NCI-H774 (cell line): ENCODE measurements at places on chromosomes 5 and 9.
A peak's percentile ranks its signal among the peaks of the same experiment; 100 is the strongest.

DNA sequence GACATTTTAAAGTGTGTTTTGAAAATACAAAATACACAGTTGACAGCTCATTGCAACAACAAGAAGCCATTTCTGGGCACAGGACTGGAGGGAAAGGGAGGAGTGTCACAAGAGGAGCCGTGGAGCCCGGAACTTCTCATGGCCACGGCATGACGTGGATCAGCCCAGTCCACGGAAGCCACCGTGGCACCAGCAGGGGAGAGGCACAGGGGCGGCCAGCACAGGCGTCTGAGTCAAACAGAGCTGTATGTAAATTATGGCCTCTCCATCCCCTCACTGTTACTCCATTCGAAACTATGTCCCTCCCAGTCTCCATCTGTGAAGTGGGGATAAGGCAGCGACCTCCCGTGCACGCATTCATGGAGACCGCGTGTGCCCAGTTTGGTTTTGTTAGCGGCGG lies 165.6 kb upstream of the IRX2 start:
- DNase-seq: no peak

- no peak for DNase-seq
These were observed 261.8 kb downstream of the ARHGAP26 start for GRCh38 chr5:143031781-143032580.

GRCh38 chr5:105530716-105531261 lies 1968.2 kb upstream of the NUDT12 start:
- DNase-seq: no peak

GRCh38 chr5:6705959-6706358 lies 7.3 kb upstream of the TENT4A start:
- no peak for DNase-seq

DNA sequence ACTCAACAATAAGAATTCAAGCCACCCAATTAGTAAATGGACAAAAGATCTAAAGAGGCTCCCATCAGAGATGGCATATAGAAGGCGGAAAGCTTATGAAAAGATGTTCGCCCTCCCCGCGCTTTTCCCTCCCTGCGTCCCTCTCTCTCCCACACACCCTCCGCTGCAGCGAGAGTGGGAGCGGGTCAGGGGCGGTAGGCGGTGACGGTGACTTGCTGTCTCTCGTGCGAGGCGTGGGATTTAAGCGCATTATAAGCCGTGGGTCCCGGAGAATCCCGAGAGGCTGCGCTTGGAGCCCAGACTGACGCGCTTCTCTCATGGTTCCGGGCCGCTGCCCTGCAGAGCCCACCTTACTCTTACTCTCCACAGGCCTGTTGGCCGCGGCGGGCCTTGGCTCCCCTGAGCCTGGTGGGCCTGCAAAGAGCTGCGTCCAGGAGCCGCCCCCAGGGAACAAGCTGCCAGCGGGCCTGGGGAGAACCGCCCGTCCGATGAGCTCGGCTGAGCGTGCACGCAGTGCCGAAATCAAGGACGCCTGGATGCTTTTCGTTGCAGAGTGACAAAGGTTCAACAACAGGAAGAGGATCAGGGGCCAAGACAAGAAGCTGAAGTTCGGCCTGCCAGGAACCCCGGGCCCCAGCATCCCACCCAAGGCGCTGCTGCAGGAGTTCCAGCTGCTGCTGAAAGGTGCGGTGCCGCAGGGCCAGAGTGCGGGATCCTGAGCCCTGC lies 42.6 kb upstream of the BICD2 start:
- DNase-seq: no peak

DNA sequence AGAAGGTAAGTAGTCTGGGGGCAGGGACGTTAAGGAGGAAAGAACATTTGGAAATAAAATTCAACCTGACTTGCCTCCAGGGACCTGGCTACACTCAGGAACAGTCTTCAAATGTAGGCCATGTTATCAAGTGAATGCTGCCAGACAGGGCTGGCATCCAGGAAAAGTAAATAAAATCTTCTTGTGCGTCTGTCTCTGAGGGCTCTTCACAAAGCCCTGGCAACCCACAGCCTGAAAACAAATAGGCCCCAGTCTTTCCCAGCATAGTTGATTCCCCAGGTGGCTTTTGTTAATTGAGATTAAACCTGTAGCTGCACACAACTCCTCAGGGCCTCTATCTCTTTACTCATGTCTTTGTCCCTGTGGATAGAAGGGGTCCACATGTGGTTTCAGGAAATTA lies 55.4 kb downstream of the STK32A start:
- peak; percentile 85 for DNase-seq

- DNase-seq: peak; percentile 67
These were observed at the start of gene DAB2 for GRCh38 chr5:39424736-39425637. Gene DAB2, minus strand, starts transcription at chr5:39424980. Its CDS starts 30,660 bp downstream, at chr5:39394320.

DNA sequence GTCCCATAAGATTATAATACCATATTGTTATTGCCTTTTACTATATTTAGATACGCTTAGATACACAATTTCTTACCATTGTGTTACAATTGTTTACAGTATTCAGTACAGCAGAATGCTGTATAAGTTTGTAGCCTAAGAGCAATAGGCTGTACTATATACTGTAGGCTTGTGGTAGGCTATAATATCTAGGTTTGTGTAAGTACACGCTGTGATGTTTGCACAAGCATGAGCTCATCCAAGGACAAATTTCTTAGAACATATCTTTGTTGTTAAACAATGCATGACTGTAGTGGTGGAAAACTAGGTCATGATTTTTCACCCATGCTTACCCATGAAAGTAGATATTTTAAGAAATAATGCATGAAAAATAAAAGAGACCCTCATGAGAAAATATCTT lies 509.4 kb upstream of the CDH18 start:
- no peak for DNase-seq

DNA sequence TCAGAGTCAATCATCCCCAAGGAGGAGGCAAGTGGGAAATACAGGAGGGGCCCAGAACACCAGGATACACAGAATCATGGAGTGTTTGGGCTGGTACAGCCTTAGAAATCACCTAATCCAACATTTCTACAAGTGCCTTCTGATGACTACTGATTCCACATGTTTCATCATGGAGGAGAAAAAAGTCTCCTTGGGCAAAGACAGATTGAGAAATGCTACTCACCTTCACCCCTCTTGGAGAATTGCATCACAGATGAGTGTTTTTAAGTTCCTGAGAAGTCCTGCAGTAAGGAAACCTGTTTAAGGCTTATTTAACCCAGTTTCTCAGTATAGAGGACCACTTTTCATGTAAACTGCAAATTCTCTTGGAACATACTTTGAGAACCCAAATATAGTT lies 2.2 kb upstream of the SLIT3 start:
- no peak for DNase-seq

- DNase-seq: no peak
These were observed 20.8 kb downstream of the ZNF366 start for GRCh38 chr5:72486371-72486770.

GRCh38 chr9:16553869-16554540 lies 316.5 kb downstream of the BNC2 start:
- DNase-seq: no peak

DNA sequence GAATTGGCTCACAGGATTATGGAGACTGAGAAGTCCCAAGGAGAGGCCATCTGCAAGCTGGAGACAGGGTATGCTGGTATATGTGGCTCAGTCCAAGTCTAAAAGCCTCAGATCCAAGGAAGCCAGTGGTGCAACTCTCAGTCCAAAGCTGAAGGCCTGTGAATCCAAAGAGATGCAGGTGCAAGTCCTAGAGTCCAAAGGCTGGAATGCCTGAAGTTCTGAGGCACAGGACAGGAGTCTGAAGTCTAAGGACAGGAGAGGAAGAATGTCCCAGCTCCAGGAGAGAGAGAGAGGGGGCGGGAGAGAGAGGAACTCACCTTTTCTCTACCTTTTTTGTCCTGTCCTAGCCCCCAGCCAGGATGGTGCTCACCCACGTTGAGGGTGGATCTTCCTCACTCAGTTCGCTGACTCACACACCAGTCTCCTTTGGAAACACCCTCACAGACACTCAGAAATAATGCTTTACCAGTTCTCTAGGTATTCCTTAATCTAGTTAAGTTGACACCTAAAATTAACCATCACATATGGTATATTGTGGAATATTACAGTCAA lies 49.6 kb downstream of the KCNN2 start:
- no peak for DNase-seq

DNA sequence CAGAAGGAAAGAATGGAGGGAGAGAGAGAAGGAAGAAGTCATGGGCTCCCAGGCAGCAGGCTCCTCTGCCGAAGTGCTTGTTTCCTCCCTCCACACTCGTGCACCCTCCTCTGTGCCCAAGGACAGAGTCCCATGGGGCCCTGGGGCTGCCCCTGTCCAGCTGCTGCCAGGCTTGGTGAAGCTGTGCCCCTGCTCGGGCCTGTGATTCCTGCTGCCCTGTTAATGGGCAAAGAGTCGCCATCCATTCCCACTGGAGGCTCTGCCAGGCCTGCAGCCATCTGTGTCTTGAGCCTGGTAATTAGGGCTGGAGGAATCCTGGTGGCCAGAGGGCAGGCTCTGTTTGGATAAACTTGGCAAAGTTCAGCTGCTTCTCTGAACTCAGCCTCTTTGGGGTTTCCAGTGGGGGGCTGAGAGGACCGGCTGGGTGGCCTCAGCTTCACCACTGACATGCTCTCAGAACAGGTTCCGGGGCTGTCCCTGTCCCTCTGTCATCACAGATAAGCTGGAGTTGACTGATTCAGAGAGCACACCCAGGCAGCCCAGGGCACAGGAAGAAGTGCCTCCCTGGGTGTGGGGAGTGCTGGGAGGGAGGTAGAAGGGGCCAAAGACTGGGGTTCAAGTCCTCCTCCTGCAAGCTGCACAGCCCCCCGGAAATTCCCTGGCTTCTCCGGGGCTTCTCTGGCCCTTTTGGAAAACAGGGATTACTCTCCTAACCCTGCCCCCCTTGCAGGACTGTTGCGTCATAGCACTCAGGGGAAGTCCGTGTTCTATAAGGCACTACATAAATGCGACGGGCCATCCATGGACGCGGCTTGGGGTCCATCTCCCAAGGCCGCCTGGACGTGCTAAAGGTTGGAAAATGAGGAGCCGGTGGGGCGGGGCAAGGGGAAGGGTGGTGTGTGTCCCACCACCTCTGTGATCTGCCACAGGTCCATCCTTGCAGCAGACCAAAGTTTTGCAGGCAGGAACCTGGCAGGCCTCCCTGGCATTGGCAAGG lies 154.8 kb downstream of the PAX5 start:
- DNase-seq: no peak

- no peak for DNase-seq
These were observed 56.2 kb downstream of the CNTLN start for GRCh38 chr9:17191082-17191481.

DNA sequence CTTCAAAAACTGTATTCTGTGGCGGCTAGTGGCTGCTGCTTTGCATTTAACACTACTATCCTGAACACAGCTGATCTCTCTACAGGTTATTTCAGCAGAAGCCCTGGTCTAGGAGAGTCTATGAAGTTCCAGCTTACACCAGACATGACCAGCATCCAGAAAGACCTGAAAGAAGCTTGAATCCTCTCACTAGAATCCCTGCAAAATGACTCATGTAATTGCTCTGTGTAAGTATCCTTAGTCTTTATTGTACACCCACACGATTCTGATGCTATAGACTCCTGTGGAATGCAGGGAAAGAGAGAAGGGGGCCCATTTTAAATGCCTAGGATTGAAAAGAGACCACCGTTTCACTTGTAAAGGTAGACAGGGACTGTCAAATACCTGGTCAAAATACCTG lies 859 bp upstream of the GRIA1 start:
- DNase-seq: no peak

GRCh38 chr5:71809446-71809845 lies 90.4 kb downstream of the CARTPT start:
- no peak for DNase-seq

DNA sequence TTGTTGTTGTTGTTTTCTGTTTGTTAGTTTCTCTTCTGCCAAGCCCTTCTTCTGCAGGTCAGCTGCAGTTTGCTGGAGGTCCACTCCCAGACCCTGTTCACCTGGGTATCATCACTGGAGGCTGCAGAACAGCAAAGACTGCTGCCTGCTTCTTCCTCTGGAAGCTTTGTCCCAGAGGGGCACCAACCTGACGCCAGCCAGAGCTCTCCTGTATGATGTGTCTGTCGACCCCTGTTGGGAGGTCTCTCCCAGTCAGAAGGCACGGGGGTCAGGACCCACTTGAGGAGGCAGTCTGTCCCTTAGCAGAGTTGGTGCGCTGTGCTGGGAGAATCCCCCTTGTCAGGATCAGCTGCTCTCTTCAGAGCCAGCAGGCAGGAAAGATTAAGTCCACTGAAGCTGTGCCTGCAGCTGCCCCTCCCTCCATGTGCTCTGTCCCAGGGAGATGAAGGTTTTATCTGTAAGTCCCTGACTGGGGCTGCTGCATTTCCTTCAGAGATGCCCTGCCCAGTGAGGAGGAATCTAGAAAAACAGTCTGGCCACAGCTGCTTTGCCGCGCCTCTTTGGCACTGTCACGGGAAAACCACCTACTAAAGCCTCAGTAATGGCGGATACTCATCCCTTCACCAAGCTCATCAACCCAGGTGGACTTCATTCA lies 299.2 kb downstream of the EDIL3 start:
- DNase-seq: no peak

DNA sequence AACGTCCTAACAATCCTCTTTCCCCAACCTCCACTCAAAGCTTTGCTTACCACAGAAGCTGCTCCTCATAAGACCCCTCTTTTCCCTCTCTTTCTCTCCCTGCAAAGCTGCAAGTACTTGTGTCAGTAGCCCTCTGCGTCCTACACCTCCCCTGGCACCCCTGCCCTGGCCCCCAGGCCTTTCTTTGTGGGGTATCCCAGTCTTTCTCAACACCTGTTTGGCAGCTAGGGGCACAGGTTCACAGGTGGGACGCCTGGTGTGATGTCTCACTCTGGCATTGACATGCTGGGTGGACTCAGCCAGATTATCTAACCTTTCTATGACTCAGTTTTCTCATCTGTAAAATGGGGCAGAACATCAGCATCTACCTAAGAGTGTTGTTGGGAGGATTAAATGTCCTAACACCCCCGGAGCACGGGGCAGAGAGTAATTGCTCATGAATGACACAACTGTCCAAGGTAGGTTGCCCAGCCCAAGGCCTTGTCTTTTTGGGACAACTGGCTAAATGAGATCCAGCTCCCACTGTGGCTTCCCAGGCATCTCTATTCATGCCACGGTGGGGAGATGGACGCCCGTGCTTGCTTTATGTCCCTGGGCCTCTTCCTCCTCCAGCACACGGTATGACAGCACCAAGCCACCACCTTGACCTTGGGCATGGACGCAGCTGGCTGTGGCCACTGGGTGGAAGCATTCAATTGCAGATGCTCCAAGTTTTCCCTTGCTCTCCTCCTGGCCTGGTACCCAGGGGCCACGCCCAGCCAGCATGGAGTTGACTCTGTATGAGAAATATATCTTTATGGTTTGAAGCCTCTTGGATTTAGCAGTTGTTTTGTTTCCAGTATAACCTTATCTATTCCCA lies 190.4 kb downstream of the RGS3 start:
- no peak for DNase-seq

GRCh38 chr5:140341591-140341990 lies 4.8 kb downstream of the HBEGF start:
- no peak for DNase-seq

DNA sequence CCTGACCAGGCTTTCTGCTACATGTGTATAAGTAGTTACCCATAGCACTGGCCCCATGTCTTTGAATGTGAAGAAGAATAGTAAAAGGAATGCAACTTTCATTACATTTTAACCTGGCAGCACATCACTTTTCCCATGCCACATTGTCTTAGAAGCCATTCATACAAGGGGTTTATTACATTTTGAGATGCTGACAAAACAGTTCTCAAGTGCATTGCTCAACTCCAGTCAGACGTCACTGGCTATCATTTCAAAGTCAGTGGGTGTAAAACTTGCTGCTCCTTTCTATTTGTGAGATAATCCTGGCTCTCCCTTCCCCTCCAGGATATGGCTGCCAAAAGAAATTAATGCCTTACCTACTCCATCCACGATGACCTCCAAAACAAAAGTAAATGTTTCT lies 97.0 kb upstream of the VCAN start:
- no peak for DNase-seq

- peak; percentile 81 for DNase-seq
These were observed 835 bp downstream of the MCIDAS start for GRCh38 chr5:55226027-55226933.
